Renal cortex interstitium (tissue), 15 donors: ENCODE measurements at places on chromosomes 6 and 20.

DNA sequence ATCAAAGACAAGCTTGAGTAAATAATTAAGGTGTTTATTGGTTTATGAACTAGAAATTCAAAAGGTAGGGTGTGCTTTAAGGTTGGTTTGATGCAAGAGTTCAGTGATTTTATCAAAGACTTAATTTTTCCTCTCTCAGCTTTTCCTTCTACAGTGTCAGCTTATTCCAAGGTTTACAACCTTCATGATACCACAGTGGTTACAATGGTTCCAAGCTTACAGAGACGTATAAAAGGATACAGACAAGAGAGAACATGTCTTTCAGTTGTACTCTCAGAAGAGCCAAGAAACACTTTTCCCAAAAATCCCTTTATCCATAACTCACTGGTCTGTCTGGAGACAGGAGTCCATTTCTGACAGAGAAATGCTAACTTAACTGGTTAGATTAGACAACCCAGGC lies 93.5 kb upstream of the LOC128125822 start:
- DNase-seq = no peak

- DNase-seq = no peak
These were observed 84.4 kb downstream of the MAP7 start for GRCh38 chr6:136465766-136466303.

- no peak for DNase-seq
These were observed 66.4 kb upstream of the SMIM28 start for GRCh38 chr6:138311268-138311667.

- DNase-seq = no peak
These were observed 5.0 kb downstream of the SF3B5 start for GRCh38 chr6:144090384-144090783.

DNA sequence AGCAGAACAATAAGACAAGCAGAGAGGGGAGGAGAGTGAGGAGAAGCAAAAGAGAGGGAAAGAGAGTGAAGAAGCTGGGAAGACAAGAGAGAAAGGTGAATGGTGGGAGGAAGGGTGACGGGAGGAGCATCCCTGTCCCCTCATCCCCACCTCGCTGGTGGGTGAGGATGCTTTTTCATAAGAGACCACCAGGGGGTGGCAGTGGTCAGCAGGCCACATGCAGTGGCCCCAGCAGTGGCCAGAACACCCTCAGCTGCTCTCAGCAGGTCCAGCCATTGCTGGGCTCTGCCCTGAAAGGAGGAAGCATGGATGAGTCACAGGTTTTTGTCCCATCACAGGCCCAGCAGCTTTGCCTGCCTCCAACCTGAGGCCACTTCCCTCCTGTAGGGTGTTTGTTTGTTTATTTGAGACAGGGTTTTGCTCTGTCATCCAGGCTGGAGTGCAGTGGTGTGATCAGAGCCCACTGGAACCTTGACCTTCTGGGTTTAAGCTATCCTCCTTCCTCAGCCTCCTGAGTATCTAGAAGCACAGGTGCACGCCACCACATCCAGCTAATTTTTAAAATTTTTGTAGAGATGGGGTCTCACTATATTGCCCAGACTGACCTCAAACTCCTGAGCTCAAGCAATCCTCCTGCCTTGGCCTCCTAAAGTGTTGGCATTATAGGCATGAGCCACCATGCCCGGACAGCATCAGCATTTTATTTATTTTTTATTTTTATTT lies 24.0 kb downstream of the FGD2 start:
- no peak for DNase-seq

GRCh38 chr6:76940191-76940590 lies 523.1 kb downstream of the HTR1B start:
- DNase-seq = no peak

DNA sequence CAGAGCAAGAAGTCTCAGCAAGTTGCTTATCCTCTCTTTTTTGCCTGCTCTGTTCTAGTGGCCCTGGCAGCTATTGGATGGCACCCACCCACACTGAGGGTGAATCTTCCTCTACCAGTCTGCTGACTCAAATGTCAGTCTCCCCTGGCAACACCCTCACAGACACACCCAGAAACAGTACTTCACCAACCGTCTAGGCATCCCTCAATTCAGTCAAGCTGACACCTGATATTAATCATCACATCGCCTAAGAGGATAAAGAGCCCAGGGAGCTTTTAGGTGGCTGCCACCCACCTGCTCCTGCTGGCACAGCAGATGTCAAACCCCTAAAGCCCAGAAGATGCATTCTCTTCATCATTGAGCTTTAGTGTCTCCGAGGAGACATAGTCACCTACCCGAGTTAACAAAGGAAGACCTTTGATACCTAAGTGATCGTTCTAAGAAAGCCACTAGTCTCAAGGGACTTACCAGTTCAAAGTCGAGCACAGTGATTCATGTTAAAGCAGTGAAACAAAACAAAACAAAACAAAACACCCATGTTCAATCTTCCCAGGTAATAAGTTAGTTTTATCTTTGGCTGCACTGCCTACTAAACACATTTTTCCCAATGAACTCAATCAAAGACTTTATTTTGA lies 97.7 kb upstream of the KCNQ5 start:
- no peak for DNase-seq

DNA sequence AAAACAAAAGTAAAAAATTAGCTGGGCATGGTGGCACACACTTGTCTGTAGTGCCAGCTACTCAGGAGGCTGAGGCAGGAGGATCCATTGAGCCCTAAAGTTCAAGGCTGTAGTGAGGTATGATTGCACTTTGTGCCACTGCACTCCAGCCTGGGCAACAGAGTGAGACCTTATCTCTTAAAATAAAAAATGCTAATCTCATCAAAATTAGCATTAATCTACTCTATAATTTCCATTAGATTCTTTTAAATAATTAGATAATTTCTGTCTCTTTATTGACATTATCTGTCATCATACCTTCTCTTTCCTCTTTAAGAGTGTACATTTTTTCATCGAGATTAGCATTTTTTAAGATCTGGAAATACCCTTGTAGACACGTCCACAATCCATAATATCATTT lies 48.0 kb downstream of the PHACTR3 start:
- no peak for DNase-seq

- DNase-seq = no peak
These were observed 303 bp downstream of the ILRUN start for GRCh38 chr6:34696189-34696738.

DNA sequence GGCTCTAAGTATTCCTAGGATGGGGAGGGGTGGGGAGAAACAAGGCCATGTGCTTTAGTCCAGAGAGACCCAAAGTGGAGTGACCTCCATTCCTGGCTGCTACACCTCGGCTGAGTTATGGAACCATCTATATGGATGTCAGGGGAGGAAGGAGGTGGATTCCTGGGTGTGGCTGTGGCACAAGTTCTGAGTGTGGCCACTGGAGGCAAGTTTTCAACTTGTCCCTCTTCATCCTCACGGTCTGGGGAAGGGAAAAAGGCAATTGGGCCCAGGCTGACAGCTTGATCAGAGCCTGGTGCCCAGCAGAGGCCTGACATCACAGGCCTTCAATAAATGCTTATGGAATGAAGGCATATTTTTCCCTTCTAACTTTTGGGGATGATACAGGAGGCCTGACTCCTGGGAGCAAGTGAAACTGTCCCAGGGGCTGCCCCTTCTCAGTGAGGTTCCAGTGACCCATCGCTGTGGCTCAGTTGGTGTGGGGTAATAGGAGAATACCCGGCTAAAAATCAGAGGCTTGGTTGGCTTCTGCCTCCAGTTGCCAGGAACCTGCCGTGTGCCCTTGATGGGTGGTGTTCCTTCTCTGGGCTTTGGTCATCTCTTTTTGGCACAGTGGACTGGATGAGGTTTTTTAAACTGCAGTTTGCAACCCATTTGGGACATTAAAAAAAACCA lies 1.8 kb upstream of the ITPR3 start:
- no peak for DNase-seq

DNA sequence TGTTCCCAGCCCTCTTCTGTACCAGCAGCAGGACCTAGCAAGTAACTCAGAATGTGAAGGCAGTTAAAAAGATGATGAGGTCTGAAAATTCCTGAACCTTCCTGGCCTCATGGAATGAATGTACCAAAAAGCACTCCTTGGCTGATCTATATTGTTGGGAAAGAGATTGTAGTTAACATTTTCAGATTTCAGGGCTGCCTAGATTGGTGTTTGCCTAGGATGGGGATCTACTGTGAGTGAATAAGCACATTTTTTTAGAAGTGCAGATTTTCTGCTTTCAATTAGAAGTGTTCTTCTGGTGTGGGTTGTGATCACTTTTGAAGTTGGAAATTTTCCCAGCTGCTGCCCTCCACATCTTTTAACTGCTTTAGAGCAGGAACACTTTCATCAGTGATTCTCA lies 6.2 kb downstream of the MYLIP start:
- DNase-seq = no peak

DNA sequence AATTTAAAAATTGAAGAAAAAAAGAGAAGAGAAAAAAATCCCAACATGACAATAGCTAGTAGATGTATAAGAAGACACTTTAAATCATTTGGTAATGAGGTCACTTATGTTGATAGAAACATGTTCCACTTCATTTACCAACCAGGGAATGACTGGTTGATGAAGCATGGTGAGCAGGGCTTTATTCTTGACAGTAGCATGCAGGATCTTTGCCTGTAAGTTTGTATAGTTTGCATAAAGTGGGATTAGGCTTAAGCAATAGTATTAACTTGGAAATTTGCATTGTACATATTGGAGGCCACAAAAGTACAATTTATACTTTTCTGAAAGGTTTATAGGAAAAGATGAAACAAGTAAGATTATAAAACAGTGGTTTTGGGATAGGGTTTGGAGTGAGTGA lies 67.0 kb downstream of the NOX3 start:
- DNase-seq = no peak

GRCh38 chr20:5448449-5449118 lies 131.8 kb upstream of the PROKR2 start:
- peak; percentile 17 for DNase-seq

DNA sequence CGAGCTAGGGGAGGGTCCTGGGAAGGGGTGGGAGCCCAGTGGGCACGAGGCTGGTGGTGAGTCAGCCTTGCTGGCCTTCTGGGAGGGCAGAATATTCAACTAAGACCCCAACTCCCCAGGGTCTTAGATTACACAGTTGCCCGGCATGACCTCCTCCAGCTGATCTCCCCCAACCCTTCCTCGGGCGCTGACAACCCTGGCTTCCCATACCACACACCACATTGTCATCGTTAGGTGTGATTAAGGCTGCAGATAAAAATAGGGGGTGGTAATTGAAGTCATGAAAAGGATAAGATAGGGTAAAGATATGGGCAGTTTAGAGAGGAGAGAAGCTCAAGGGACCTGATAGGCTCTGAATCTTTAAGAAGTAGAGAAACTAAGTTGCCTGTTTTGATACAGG lies 10.5 kb downstream of the CDC40 start:
- DNase-seq = no peak

DNA sequence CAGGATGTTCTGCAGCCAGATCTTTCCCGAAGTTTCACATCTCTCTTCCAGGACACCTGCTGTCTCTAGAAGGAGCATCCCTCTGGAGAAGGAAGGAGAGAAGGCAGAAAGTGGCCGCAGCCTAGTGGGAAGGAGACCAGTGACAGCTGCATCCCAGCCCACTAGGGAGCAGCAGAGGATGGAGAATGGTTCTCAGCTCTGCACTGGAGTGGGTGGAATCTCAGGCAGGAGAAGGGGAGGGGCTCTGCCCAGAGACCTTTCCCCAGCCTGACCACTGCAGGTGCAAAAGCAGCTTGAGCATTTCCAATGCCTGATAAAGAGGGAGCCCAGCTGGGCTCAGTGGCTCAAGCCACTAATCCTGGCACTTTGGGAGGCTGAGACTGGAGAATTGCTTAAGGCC lies 32.3 kb downstream of the NCR2 start:
- peak; percentile 72 for DNase-seq

DNA sequence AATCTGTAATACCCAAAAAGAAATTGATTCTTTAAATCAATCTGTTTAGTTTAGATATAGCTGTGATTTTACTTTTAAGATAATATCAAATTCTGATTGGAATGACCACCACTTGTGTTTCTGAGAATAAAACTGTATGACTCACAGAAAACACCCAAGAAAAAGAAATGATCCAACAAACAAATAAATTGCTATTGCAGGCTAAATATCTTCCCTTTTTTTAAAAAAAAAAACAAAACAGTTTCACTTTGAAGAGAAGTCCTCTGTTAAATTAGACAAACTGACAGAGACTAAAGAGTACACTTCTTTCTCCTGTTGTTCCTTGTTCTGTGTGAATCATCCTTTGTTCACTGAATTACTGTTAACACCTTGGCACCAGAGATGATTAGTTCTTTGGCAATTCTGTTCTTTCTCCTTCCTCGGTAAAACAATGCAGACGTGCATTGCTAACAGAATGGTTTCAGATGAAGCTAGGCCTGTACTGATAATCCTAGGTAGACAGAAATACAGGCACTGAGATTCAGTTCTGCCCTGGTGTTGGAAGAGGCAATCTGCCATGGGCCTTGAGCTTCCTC lies 895.2 kb upstream of the CITED2 start:
- no peak for DNase-seq

DNA sequence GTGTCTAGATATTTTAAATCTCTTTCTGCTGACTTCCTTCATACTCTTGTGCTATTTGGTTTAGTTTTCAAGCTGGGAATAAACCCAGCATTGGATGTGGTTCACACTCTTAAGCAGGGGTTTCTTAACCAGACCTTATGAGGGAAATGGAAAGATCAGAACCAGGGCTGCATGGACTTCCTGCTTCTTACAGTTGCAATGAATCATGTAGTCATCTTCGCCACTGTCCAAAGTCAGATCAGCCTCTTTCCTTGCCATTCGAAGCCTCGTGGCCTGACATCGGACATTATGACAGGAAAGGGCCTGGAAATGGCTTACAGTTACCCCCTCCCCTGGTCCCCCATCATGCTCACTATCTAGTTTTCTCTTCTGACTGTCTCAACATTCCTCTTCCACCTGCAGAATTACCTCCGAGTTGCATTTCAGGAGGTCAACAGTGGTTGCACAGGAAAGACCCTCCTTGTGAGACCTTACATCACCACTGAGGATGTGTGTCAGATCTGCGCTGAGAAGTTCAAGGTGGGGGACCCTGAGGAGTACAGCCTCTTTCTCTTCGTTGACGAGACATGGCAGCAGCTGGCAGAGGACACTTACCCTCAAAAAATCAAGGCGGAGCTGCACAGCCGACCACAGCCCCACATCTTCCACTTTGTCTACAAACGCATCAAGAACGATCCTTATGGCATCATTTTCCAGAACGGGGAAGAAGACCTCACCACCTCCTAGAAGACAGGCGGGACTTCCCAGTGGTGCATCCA lies 16.8 kb upstream of the NAA20 start:
- no peak for DNase-seq
